CD4-positive, alpha-beta T cell treated with Interleukin-12 subunit alpha and Interleukin-12 subunit beta, for 1 hour (primary cell): ENCODE measurements at places on chromosomes 11 and 22.

DNA sequence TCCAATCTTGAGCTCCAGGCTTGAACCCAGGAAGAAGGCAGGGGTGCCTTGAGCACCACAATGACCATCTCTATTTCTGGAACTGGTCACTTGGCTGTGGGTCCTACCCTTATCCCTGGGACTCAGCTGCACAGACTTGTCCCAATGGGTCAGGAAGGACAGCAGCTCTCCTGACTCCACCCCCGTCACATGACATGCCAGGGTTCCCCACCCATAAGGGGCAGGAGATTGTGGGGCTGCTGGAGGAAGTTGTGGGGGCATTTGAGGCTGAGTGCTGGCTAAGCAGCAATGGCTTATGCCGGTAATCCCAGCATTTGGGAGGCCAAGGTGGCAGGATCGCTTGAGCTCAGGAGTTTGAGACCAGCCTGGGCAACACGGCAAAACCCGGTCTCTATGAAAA lies 56.2 kb downstream of the NFAM1 start:
- no peak for DNase-seq

DNA sequence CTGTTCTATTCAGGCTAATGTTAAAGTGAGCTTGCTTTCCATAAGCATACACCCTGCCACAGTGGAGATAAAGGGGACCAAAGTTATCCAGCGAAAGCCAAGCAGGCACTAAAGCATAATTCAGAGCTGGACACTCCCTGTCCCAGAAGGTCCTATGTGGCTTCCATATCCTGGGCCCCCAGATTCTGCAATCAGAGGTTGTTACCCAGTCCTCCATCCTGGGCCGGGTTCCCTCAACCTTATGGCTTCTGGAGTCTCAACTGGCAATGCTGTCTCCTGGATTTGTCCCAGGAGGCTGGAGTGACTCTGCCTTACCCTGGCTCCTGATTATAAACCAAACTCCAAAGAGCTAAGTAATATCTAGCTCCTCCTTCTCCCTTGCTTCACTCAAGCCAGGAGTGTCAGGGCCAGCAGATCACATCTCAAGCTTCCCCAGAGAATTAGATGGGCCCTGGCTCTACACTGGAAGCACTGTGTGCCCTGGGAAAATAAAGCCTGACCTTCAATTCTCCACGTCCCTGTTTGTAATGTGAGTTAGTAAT lies 14.0 kb upstream of the SMIM35 start:
- DNase-seq = no peak

GRCh38 chr11:116112087-116112935 lies 608.1 kb upstream of the CADM1 start:
- DNase-seq = no peak

DNA sequence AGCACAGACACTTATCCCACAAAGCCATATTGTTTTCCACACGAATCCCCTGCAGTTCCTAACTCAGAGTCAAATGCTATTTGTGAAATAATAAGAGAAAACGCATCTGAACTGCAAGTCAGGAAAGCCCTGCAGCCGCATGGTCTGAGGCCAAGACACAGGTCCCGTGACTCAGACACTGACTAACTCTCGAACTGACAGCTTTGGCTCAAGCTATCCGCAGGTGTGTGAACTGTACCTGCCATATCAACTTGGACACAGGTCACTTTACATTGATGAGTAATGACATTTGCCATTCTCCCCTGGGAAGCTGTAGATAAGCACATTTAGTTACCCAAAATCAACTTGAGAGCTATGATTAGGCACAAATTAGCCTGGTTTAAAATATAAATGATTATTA lies 34.9 kb upstream of the NFRKB start:
- DNase-seq = no peak

DNA sequence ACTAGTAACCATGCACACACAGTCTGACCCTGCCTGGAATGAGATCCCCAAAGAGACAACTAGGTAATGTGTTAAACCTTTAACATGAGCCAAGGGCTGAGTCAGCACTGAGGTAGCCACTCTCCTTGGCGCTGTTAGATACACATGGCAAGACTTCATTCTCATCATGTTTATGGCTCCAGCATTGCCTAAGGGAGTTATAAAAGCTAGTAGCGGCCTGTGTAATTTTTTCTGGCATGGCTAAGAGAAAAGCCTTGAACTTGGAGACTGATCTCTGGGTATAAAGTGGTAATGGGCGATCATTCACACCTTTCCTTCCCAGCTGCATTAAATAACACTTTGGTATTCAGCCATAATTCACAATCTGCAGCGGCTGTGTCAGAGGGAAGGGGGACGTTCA lies 779.7 kb upstream of the LRRC4C start:
- DNase-seq = no peak

- peak; percentile 73 for DNase-seq
Observed at GRCh38 chr11:13868710-13869397, 93.7 kb upstream of the SPON1 start.

GRCh38 chr11:123318623-123319022 lies 111.4 kb upstream of the GRAMD1B start:
- no peak for DNase-seq

GRCh38 chr11:75260396-75261170 lies 20.0 kb downstream of the TPBGL start:
- no peak for DNase-seq

- DNase-seq = peak; percentile 40
Observed at GRCh38 chr11:2990617-2991451, 1.3 kb downstream of the NAP1L4 start.

DNA sequence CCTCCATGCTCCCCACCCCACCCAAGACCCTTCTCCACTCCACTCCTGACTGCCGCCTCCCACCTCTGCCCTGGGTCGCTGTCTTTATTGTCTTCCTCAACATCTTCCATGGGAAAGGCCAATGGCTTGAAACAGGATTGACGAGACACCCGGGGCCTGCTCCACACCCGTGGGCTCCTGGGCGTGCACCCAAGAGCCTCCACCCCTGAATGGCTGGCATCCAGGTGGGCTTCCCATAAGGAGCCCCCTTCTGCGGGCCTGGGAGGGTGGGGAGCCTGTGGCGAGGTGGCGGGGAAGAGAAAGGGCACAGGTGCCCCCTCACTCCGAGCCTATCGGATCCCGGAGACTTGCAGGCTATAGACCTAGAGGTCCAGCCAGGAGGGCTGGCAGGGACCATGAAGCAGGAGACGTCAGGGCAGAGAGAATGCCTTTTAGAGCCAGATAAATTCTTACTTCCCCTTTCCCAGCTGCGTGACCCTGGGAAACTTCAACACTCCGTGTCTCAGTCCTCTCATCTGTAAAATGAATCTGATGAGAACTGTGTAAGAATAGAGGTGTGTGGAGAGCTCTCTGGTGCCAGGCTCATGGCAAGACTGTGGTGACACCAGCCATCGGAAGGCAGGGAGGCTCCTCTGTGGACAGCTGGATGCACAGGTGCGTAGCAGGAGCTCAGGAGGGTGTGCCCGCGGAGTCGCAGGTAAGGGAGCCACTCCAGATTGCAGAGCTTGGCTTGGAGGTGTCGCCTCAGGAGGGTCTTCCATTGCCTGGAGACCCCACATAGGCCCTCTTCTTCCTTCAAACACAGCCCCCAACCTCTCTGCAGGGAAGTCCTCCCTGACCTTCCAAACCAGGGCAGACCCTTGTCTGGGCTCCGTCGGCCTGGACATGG lies 53.9 kb downstream of the SMIM38 start:
- DNase-seq = no peak

DNA sequence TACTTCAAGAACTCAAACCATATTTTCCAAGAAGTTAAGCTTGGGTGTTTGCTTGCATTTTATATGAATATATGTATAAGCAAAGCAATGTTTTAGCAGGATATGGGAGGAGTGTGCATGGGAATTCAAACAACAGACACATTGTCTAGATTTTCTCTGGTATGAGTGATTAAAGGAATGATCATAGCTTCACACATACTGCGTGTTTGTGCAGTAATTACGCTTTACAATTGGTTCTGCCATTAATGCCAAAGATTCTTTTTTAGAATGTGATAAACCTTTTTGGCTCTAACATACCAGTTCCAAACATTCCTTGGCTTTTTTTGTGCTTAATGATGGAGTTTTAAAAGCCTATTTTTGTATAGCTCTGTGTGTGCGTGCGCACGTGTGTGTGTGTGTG lies 54.0 kb downstream of the CCDC34 start:
- DNase-seq = no peak

- DNase-seq = no peak
Observed at GRCh38 chr22:48975316-48975741, 852.3 kb downstream of the BRD1 start.
